Fibroblast of villous mesenchyme (primary cell): ENCODE measurements at places on chromosomes 4 and X. TPM values are rescaled to one million over a fixed set of nuclear protein-coding genes. Genes with fewer than 3 reads are reported as not detected.

NUDT11 gene
- 7.4 and 12.1 TPM in 2 replicates for total RNA-seq

FBXL5 gene
- total RNA-seq: 88.9 and 157 TPM in 2 replicates

INTU gene
- 7.4 and 13.0 TPM in 2 replicates for total RNA-seq

STOX2 gene
- total RNA-seq: 0.43 and 0.97 TPM in 2 replicates

KDR gene
- total RNA-seq: 0.86 and 1.9 TPM in 2 replicates

DNA sequence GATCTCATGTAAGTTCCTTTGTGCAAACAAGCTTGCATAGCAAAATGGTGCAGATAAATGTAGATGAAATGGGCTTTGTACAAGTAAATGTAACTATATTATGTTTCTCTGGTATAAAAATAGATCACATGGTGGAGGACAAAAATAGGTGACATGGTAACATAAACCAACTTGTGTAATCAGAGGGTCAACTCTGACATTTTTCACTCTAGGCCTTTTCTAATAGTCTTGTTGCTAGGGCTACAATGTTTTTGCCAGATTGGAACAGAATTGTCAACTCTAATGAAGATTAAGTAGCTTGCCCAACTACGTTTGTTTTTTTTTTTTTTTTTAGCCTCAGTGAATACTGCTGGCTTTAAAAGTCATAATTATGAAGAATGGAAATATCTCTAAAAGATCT is 11.5 kb downstream of the MAD2L1 start:
- no peak for DNase-seq

DNA sequence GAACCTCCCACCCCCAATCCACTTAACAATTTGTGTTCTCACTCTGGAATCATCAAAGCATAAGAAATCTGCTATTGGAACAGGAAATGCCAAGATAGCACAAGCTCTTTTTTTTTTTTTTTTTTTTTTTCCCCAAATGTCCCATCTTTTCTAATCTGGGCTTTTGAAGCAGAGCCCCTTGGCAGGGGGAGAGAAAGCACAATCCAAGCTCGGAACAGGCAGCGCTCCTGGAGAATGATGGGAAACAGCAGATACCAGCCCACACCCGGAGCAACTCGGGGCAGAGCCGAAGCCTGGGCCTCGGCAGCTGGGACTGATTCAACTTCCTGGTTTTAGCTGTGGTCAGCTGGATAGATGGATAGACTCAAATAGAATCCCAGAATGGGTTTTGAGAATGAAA is 235.1 kb downstream of the QDPR start:
- peak; percentile 14 for DNase-seq

DNA sequence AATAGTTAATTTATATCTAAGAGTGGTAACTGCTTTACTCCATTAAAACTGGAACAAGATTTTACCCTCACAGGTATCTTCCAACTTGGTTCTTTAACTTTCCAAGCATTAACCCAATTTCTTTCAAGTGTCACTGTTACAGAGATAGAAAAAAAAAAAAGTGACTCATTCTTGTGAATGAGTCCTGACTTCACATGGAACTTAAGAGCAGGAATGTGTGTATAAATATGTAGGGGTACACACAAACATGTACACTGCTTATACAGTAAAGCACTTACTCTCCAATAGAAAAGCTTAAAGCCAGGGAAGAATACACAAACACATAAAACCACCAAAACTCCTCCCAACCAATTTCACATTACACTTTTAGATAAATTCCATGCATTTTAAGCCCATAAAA is 38.8 kb downstream of the TAPT1 start:
- no peak for DNase-seq

DNA sequence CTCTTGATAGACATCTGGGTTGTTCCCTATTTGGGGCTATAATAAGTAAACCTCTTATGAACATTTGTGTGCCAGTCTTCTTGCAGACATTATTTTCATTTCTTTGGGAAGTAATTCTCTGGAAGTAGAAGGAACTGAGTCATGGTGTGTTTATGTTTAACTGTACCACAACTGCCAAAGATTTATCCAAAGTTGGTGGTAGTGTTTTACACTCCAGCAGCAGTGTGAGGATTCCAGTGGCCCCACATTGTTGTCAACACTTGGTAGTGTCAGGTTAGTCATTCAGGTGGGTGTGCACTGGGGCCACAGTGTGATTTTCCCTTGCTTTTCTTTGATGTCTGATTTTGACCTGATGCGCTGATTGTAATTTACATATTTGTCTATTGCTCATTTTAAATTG is 5.0 kb upstream of the UVSSA start:
- no peak for DNase-seq

- no peak for DNase-seq
Observed at GRCh38 chrX:16963216-16963615, 16.8 kb downstream of the REPS2 start.

DNA sequence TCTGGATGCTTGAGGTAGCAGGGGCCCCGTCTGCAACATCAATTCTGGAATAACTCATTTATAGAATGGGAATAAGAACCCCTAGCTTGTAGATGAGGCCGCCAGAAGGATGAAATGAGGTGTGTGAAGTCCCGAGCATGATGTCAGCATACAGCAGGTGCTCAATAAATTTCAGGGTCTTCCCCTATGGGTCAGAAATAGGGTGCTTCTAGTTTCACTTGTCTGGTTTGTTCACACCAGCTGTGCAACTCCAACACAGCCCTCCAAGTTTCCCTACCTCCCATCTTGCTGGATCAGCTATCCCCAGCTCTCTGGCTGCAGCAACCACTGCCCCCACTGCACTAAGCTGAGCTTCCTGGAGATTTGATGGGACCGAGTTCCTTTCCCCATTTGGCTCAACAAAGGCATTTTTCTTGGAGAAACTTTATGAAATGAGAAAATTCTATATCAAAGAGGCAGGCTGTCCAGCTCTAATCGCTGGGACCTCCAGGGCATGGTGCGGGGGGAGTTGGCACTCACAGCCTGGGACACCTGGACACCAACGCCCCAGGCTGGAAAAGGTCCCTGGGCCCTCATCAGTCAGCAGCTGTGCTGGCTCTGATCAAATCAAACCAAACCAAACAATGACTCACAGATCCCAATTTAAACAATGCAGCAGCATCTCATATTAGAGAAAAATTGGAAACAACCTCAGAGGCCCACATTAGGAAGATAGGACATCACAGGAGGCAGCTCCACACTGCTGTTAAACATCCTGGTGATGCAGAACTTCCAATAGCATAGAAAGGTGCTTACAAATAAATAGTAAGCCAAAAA is 13.3 kb downstream of the SLC2A9 start:
- no peak for DNase-seq

- DNase-seq: no peak
Observed at GRCh38 chr4:53640576-53641453, 49.5 kb upstream of the LNX1 start.

GRCh38 chrX:56794404-56795230 is 65.6 kb downstream of the NBDY start:
- DNase-seq: no peak

DNA sequence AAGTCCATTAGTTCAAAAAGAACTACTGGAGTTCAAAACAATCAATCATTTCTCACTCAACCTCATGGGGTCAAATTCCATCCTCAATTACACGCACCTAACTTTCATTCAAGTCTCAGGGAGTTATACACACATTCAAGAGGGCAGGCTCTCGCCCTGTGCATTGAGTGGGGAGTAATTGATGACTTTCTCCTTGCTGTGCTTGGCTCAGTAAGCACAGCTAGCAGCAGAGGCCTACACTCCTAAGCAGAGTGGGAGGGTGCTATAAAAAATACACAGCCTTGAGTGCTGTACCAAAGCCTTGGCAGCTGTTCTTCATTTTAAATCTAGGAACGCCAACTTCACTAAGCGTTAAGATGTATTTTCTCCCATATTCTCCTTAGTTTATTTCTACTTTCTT is 958.3 kb upstream of the ADGRL3 start:
- DNase-seq: no peak

DNA sequence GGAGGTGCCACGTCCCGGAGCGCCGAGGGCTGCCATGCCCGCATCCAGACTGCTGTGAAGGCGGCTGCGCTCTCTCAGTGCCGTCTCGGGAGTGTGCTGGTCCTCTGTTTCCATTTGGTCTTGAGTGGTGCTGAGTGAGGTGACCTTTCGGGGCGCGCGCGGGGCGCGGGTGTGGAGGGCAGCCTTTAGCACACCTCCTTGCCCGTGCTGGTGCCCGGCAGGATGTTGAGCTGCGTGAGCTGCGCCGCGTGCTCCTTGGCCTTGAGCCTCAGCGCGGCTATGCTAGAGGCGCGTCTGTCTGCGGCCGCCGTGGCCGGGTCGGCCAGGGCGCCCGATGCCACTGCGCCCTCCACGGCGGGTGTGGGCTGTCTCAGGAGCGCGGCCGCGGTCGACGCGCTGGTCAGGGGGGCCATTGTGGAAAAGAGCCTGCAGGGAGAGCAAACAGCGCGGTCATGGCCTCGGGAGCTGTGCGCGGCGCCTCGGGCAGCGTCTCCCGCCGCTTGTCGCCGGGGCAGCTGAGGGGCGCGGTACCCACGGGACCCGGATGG is 11.2 kb downstream of the ARX start:
- no peak for DNase-seq

DNA sequence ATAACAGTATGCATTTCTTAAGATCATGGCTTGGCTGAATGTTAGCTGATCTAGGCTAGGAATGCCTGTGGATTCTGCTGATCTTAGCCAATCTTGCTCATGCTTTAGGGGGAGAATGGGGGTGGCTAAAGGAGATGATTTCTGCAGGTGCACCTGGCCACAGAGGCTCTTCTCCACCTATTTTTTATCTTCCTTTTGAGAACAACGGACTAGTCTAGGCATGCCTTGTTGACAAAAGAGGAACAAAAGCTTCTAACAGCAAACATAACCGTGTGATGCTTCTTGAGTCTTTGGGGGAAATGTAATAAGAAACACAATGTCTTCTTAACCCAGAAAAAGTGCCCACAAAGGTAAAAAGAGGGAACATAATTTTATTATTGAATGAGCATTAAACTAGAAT is 743.5 kb downstream of the ARAP2 start:
- DNase-seq: no peak

DNA sequence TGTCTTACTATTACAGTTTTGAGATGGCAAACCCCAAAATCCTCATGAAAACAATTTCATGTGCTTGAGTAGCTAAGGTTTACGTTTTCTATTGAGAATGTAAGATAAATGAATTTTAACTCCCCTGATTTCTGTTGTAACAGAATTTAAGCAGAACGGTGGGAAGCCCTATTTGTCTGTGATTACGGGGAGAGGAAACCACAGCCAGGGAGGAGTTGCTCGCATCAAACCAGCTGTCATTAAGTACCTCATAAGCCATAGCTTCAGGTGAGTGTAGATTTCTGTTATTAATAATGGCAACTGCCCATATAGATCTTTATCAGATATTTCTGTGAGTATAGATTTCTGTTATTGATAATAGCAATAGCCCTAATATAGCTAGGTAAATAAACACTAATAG is 44.2 kb upstream of the RHOH start:
- no peak for DNase-seq

DNA sequence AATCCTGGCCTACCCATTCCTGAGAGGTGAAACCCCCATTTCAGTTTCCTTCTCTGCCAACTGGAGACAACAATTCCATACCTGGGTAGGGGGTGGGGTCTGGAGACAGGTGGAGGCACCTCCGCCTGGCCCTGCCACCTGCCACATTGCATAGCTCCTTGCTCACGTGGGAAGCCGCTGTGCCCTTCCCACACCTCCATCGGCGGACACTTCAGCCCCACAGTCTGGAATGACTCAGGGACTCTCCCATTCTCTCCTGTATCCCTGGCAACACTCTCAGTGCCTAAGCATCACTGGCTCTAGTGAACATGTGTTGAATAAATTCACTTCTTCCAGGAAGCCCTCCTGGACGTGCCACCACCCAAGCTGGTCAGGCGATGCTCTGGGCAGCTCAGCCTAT is 21.7 kb downstream of the PPP2R2C start:
- no peak for DNase-seq

GRCh38 chr4:129342819-129343408 is 247.0 kb downstream of the C4orf33 start:
- DNase-seq: peak; percentile 81

- DNase-seq: peak; percentile 71
Observed at GRCh38 chrX:103629318-103630170, 769 bp downstream of the TCEAL1 start.

- no peak for DNase-seq
Observed at GRCh38 chr4:172149329-172149728, 336.1 kb downstream of the GALNTL6 start.

DNA sequence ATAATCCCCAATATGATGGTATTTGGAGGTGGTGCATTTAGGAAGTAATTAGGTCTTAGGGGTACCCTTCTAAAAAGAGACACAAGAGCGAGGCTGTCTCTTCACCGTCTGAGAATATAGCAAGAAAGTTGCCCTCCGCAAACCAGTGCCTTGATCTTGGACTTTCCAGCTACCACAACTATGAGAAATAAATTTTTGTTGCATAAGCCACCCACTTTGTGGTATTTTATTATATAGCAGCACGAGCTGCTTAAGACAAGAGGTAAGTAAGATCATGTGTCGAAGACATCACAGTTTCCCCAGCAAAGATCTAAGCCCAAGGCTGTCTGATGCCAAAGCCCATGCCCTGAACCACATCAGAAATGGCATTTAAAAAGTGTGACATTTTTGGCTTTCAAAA is 9.6 kb upstream of the EXOSC9 start:
- DNase-seq: peak; percentile 68

DNA sequence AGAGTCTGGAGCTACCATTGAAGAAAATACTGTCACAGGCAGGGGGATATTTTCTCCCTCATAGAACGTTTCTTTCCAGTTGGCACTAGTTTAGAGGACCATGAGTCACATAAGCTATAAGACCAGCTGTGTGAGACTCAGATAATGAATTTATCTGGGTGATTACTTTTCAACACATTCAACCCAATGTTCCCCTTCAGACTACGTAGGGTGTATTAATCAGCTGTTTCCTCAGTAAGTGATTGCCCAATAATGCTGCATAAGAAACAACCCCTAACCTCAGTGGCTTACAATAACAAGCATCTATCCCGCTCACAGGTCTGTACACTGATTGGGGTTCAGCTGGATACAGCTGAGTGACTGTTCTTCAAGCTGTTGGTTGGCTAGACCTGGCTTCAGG is 38.1 kb downstream of the CBLL2 start:
- DNase-seq: no peak

- DNase-seq: no peak
Observed at GRCh38 chr4:37989398-37990260, 29.4 kb downstream of the PTTG2 start.

- DNase-seq: peak; percentile 54
Observed at GRCh38 chr4:81207828-81208227, 7.2 kb downstream of the PRKG2 start.

DNA sequence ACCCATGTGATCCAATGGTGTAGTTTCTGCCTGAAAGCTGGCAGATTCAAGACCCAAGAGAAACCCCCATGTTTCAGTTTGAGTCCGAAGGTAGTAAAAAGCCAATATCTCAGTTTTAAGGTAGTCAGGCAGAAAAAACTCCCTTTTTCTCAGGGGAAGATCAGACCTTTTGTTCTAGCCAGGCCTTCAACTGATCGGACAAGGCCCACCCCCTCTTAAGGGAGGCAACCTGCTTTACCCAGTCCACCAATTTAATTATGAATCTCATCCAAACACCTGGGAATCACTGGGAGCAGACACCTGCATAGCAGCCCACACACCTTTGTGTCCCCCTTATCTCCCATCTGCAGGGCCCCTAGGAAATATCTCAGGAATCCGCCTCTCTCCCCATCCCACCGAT is 322.0 kb downstream of the STK32B start:
- DNase-seq: no peak

GRCh38 chr4:27684610-27685011 is 824.0 kb downstream of the STIM2 start:
- peak; percentile 40 for DNase-seq
